ENCODE measurements at places on chromosomes 2 and 18.
A peak's percentile ranks its signal among the peaks of the same experiment; 100 is the strongest.

DNA sequence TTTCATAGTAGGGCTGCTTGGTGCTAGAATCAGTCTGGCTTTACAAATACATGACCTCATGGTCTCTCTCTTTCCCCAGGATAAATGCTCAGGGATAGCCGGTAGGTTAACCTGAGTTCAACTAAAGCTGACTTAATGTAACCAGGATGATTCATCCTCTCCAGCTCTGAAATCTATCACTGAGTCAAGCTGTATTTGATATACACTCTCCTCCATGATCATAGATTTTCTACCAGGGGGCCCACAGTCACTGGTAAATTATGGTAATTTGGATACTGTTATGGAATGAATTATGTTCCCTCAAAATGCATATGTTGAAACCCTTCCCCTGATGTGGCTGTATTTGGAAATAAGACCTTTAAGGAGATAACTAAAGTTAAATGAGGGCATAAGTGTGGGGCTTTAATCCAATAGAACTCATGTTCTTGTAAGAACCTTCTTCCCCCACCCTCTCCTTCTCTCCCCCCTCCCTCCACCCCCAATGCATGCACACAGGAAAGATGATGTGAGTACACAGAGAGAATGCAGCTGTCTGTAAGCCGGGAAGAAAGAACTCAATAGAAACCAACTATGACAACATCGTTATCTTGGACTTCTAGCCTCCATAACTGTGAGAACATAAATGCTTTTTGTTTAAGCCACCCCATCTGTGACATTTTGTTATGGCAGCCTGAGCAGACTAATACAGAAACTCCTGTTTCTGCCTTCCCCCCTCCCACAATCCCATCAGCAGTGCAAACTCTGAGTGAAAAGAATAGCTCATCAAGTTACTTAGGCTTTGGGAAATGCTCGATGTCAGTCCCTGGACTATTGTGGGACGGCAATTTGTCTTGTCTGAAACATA is 134.9 kb upstream of the KYNU start:
- peak; percentile 31 for DNase-seq

GRCh38 chr2:223065107-223065506 is 13.1 kb downstream of the KCNE4 start:
- no peak for DNase-seq

DNA sequence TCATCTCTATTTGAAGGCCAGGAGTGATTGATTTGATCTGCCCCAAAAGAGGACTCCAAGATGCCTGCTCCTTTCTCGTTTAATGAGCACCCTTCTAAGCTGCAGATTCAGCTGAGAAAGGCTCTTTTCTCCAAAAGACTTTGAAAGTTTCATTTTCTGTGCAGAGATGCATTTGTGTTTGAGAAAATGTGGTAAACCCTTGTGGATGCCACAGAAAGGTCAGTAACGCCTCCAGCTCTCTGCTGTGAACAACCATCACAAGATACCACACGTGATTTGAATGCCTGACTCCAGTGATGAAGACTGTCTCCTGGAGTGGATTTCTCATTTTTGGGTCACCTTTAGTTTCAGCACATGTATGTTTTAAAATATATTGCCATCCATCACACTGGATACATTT is 35.0 kb upstream of the CCDC85A start:
- DNase-seq = no peak

- no peak for DNase-seq
These were observed 15.1 kb downstream of the PHOSPHO2 start for GRCh38 chr2:169709331-169709730.

GRCh38 chr2:23135481-23136100 is 249.4 kb upstream of the KLHL29 start:
- peak; percentile 13 for DNase-seq

DNA sequence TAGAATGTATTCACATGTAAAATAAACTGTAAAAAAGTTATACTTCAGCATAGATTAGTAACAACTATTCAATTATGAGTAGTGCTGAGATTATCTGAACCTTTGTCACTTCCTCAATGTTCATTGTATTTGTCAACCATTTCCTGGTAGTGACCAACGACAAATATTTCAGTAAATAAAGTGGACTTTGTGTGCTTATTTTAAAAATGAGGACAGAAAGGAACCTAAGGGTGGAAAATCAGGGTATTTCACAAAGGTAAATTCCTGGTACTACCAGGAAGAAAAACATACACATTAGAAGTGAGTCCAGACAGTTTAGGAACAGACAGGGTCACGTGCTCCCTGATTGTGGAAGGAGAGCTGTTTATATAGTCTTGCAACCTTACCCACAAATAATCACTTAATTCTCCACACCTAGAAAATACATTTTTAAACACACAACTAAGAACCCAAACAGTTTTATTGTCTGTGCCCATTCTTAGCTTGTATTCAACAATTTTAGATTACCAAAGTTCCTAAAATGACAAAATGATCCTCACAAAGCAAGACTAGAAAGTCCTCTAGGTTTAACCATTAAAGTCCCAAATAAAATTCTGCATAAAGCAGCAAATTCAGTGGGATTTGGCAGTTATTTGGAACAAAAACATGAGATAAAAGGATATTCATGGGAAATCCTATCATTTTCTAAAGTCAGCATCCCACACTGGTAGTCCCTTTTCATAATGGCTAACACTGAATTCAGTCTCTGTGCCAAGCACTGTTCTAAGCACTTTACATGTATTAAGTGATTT is 28.2 kb downstream of the PELI1 start:
- DNase-seq = no peak

GRCh38 chr2:105772362-105772761 is 27.6 kb downstream of the NCK2 start:
- DNase-seq = no peak

GRCh38 chr2:176018708-176019107 is 16.6 kb upstream of the LNPK start:
- DNase-seq = no peak

DNA sequence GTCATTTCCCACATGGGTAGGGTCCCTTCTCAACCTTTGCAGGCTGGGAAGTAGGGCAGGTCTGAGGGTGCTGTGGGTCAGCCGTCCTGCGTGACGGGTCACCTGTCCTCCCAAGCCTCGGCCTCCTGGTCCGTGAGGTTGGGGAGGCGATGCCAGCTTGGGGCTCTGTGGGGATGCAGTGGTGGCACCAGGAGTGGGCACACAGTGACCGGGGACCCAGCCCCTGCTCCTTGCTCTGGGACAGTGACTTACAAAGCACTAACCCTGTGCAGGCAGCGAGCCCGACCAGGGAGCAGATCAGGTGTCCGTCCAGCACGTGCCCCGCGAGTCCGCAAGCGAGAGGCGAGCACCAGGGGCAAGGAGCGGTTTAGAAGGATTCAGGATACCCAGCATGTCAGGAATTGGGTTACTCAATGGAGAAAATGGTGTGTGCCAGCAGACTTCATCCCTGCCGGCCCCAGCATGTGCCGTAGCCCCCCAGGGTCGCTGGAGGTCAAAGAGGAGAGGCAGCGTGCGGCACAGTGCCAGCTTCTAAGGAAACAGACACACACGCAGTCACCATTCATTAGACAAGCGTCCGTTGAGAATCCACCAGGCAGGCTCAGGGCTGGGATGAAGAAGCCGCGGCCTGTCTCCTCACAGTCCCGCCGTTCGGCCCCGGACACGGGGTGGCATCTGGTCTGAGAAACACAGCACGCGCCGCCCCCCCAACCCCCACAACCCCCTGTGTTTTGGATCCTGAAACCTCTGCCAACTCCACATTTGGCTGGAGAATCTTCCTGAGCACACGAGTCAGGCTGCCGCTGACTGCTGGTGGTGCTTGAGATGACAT is 11.7 kb downstream of the COLEC11 start:
- peak; percentile 32 for DNase-seq

DNA sequence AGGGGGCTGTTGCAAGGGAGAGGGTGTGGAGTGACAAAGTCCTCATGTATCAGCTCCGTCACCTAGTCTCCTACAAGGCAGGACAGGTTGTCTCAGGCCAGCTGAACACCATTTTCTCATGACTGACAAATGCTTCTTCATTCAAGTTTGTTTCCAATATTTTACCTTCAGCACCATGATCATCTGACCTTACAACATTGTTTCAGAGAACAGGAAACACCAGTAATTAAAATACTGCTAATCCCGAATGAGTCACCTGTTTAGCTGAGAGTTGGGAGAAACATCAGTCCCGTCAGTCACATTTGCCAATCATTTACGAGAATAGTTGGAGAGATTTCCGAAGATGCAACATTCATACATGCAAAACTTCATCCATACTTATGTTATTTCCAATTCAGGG is 25.7 kb upstream of the SP5 start:
- DNase-seq = no peak

Measured in pons (tissue), 1 donor.